ENCODE measurements at places on chromosomes 5 and 9. TPM values are rescaled to one million over a fixed set of nuclear protein-coding genes. Genes with fewer than 3 reads are reported as not detected.

GRCh38 chr9:19787672-19788071 is 1.2 kb downstream of the SLC24A2 start:
- DNase-seq, result no peak

CDH9 gene
- 10.2 TPM for polyA plus RNA-seq

DNA sequence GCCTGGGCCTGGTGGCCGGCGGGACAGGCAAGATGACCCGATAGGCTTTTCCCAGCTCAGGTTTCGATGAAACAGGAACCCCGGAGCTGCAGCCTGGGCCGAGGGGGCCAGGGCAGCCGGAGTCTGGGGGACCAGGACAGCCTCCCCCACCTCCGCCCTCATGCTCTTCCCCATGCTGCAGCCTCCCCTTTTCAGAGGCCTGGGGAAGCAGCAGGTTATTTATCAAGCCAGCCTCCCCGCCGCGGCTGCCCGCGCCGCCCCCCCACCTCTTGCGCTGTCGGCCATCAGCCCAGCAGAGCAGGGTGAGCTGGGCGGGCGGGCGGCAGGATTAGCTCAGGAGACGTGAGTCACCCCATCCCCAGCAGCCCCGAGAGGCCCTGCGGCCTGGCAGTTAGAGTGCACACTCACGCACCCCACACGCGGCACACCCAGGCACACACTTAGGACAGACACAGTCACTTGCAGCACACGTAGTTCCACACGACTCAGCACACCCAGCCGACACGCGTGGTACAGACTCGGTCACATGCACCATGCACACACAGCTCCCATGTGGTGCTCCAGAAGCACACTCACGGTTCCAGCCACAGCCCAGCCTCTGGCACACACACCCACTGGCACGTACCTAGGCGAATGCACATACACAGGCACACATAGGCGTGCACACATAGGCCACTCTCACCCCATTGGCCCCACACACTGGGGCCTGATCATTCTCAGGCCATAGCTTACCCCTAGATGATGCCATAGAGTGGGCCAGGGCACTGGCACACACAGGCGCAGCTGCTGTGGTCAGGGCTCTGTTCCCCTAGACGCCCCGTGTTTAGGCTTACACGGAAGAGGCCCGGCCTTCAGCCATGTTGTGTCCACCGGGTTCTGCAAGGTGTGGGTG is 13.0 kb downstream of the CXXC5 start:
- no peak for DNase-seq

- no peak for DNase-seq
Measured at GRCh38 chr9:83266666-83267496, 203.9 kb upstream of the RASEF start.
